ENCODE measurements at places on chromosomes 2 and 18. TPM values are rescaled to one million over a fixed set of nuclear protein-coding genes. Genes with fewer than 3 reads are reported as not detected.

Gene ANTXR1
- total RNA-seq = 310 TPM

Gene FKBP1B
- total RNA-seq = 0.38 TPM

Gene MCM6
- total RNA-seq = 15.0 TPM

Gene UGT1A9
- not detected for total RNA-seq

Gene TTC32
- 32.0 TPM for total RNA-seq

Gene EML4
- 36.0 TPM for total RNA-seq

Gene ABCG5
- not detected for total RNA-seq

Gene POTEF
- not detected for total RNA-seq

Gene NDUFAF7
- 21.0 TPM for total RNA-seq

Gene ANKRD29
- 7.4 TPM for total RNA-seq

Gene AKAIN1
- total RNA-seq = not detected

Gene CCDC74A
- 7.3 TPM for total RNA-seq

Gene RAB27B
- total RNA-seq = 28.5 TPM

Gene PIGN
- 32.4 TPM for total RNA-seq

Data from NCI-H460 (cell line).